ENCODE measurements at places on chromosomes 5 and 9.

DNA sequence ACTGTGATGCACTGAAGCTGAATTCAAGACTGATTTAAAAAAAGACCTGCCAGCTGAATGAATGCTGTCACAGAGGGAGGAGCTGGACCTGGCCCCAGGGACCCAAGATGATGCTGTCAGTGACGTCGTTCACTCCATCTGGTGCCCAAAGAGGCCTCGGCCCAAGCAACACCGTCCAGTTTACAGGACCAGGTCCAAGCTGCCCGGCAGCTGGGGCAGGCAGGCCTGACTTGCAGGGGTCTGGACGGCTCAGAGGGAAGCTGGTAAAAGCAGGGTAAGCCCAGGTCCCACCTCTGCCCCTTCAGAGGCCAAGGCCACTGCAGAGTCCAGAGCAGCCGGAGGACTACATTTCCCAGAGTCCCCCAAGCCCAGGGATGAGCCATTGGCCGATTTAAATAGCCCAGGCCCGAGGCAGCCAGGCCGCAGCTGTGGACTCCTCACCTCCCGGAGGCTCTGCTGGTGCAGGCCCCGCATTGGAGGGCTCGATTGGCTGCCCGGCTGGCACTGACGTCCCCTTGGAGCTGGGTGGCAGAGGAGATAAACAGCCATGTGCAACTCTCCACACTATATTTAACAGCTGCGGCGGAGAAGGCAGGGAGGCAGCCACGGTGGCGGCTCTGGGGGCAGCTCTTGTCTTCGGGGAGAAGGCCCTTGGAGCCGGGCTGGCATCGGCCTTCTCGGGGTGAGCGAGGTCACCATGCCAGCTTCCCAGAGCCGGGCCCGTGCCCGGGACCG lies at the start of gene PLPP7:
TSS of gene PLPP7 (plus strand) at position 423 of the 735 bp plus-strand sequence. CDS start at position 698, 275 bp downstream.
- DNase-seq: peak; percentile 34

GRCh38 chr5:60677850-60678664 lies 21.9 kb downstream of the DEPDC1B start:
- DNase-seq: peak; percentile 33

- no peak for DNase-seq
These were observed 13.3 kb downstream of the CORO2A start for GRCh38 chr9:98178874-98179850.

- DNase-seq: no peak
These were observed 483.3 kb downstream of the CTNND2 start for GRCh38 chr5:11420969-11421368.

DNA sequence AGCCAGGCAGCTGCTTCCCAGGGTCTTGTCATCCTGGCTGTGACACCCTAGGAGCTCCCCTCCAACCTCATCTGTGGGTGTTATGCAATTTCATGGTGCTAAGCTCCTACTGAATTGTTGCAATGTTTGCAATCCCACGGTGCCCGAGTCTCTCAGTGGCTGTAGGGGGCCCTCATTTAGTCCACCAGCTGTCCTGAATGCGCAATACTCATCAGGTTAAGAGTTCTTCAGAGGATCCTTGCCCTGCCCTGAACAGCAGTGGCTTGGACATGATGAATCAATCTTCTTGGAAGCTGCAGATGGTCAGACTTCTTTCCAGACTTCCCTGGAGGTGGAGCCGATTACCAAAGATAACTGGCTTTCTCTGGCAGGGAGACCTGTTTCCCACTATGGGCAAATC lies 584.1 kb downstream of the CCDC171 start:
- DNase-seq: no peak

GRCh38 chr5:126490167-126490940 lies 67.1 kb downstream of the GRAMD2B start:
- DNase-seq: peak; percentile 45

GRCh38 chr5:75362474-75362975 lies 25.5 kb downstream of the HMGCR start:
- DNase-seq: no peak

- DNase-seq: no peak
These were observed 1.3 kb downstream of the SLC12A7 start for GRCh38 chr5:1110307-1111240.

DNA sequence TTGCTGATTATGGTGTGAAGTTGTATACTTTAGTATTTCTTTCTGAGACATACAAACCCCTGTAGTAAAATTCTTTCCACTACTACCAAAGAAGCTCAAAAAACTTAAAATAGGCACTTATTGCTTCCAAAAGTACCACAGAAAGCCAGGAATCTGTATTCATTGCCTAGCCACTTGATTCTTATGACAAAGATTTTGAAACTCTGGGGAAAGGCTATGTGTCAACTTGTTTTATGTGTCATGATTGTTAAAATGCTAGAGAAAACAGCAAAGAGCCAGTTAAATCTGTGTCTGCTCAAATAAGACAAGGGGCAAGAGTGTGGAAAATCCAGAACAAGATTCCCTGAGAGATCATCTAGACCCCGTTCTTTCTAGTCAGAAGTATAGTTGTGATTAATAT lies 6.0 kb downstream of the KIF2A start:
- DNase-seq: no peak

DNA sequence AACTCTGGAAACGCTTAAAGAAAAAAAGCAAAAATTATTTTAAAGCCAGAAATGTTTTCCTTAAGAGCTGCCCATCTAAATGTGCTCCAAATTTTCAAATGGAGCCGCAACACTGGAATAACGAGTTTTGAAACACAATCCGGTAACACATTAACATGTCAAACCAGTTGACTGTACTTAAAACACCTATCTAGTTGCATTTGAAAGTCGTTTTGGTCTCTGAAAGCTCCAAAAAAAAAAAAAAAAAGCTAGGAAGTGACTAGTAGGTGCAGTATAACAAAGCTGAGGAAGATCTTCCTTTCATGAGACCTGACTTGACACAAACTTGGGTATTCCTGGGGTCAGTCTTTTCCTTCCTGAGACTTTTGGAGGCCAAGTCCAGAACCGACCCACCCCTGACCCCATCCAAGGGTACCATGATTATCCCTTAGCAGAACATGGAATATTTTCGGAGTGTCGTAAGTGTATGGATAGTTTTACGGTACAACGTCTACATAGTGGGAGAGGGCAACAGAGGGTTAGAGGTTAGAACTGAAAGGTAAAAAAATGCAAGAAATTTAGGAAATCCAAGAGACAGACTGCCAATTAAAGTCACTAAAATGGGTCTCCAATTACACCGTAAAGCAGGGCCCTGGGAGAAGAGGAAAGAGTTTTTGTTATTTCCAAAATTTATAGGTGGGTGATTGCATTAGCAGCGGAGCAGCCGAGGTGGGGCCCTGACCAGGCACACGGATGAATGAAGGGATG lies 812 bp downstream of the CETN3 start:
- peak; percentile 45 for DNase-seq

GRCh38 chr9:99274495-99274894 lies 52.4 kb downstream of the SEC61B start:
- no peak for DNase-seq

DNA sequence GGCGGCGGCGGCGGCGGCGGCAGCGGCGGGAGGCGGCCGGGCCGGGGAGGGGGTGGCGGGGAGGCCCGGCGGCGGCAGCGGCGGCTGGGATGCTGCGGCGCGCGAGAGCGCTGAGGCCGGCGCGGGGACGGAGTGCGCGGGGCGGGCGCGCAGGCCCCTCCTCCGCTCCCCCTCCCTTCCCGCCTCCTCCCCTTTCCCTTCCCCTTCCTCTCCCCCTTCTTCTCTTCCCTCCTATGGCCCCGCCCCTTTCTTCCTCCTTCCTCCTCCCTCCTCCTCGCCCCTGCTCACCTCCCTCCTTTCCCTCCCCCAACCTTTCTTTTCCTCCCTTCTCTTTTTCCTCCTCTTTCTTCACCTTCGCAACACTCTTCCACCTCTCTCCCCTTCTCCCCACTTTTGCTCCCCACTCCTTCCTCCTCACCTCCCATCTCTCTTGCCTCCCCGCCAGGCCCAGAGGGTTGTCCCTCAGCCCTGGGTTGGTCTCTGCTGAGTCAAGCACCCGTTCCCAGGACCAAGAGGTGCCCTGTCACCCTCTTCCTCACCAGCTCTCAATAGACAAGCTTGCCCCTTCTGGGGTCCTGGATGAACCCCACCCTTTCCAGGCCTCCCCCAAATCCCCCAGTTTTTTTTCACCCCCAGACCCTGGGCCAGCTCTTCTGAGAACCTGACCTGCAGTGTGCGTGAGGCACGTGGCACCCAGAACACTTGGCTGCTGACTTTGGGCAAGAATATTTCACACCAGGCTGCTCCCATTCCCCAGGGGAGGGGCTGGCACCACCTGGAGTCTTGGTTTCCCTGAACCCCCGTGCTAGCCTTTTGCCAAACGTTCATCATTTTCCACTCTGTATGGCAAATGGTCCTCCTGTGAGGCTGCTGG lies at the start of gene SEMA4D:
TSS of gene SEMA4D (minus strand) at position 136 of the 874 bp plus-strand sequence. CDS start 92,657 bp downstream, outside the sequence.
- DNase-seq: peak; percentile 66

DNA sequence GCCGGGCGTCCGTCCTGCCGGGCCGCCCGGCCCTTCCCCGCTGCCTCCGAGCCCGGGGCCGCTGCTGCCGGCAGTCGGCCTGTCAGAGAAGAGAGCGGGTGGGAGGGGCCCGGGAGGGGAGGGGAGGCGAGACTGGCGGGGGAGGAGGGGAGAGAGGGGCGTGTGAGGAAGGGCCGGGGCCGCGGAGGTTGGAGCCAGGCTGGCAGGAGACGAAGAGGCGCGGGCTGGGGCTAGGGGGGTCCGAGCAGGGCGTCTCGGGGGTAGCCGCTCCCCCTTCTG lies 570 bp downstream of the CREBRF start:
- peak; percentile 72 for DNase-seq

DNA sequence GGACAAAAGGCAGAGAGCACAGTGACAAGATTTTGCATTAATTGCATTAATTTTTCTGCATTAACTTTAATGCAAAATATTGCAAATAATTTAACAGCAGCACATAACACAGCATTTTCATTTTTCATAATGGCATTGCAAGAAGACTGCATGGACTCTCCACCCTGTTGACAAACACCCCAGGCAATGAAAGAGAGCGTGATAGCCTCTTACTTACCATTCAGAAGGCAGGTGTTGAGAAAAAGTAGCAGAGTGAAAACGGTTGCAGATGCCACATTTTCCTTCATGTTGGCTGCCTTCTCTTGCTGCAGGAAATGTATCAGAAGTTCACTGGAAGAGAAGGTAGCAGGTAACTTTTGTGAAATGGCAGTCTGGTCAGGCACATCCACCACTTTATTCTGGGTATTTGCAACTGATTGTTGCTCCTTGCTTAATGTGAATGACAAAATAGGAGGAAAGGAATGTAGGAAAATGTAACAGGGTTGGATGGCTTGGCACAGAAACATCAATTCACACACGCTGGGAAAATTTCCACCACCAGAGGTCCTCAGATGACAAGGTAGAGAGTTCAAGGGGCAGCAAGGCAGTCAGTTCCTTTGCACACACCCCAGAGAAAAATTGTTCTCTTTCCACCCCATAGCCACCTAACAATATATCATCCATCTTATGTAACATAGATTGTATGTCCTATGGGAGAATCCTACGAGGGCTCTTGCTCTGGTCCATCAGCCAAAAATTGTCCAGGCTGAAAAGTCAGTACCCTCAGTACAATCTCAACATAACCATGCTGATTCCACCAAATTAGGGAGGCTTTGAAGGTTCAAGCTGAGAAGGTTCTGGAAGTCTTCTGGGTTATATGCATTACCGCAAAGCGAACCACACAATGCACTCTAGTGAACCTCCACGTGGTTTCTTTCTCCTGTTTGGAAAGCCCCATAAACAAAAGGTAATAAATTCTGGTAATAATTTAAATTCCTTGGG lies 41.9 kb upstream of the AGXT2 start:
- peak; percentile 14 for DNase-seq

DNA sequence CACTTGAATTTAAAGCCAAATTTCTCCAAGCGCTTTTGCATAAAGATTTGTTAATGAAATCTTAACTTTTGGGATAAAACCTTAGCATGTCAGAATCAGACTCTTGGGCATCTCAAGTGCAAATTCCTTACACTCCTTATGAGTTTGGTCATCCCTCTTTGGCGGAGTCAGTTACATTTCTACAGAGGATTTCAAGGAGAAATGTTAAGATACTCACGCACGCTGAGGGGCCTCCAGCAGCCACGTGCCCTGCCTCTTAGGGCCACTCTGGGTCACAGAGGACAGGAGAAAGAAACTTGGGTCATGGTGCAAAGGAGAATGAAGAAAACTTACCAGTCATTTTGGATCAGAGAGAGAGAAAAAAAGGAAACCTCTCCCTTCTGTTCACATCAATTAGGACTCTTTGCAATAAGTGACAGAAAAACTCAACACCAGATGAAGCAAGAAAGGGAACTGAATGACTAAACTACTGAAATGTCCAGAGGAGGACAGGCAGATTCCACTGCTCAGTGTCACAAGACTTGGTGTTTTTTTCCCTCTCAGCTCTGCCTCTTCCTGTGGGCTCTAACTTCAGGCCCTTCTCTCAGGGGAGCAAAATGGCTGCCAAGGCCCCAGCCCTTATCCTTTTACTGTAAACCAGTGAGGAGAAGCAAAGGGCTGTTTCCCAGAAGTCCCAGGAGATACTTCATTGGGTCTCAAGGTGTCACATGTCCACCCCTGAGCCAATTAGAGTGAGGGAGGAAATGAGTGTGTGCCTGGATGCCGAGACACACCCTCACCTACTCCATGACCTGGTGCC lies 63.3 kb upstream of the NFIL3 start:
- no peak for DNase-seq

GRCh38 chr5:60248901-60249300 lies 355.4 kb upstream of the PDE4D start:
- no peak for DNase-seq

GRCh38 chr9:27384262-27385014 lies 87.5 kb upstream of the EQTN start:
- no peak for DNase-seq

DNA sequence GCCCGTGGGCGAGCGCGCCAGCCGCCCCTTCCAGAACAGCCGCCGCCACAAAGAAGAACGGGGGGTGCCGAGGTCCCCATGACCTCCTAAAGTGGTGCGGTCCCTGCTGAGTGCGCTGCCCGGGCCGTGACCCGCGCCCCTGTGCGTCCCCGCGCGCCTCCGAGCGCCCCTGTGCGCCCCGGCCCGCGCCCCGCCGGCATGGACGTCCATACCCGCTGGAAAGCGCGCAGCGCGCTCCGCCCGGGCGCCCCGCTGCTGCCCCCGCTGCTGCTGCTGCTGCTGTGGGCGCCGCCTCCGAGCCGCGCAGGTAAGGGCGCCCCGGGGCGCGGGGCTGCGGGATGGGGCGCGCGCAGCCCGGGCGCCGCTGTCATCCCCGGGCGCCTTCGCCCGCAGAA lies 384 bp downstream of the COL5A1 start:
- DNase-seq: no peak

All from NCI-H146 (cell line).